DMS79 (cell line): ENCODE measurements at places on chromosomes 3 and 15.

- no peak for DNase-seq
Measured at GRCh38 chr3:131922356-131922755, 112.5 kb downstream of the CPNE4 start.

GRCh38 chr3:34851137-34851536 is 788.2 kb upstream of the ARPP21 start:
- no peak for DNase-seq

GRCh38 chr3:52446631-52447511 is 2.0 kb upstream of the SEMA3G start:
- peak; percentile 5 for DNase-seq

DNA sequence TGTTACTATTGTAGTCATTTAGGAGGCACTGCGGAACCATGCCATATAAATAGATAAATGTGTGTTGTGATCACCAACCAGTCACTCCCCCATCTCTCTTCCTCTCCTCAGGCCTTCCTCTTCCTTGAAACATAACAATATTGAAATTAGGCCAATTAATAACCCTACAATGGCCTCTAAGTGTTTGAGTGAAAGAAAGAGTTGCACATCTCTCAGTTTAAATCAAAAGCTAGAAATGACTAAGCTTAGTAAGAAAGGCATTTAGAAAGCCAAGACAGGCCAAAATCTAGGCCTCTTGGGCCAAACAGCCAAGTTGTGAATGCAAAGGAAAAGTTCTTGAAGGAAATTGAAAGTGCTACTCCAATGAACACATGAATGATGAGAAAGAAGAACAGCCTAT is 8.1 kb upstream of the DNASE1L3 start:
- DNase-seq: no peak

GRCh38 chr3:131329774-131330173 is 51.8 kb upstream of the NUDT16 start:
- DNase-seq: no peak

DNA sequence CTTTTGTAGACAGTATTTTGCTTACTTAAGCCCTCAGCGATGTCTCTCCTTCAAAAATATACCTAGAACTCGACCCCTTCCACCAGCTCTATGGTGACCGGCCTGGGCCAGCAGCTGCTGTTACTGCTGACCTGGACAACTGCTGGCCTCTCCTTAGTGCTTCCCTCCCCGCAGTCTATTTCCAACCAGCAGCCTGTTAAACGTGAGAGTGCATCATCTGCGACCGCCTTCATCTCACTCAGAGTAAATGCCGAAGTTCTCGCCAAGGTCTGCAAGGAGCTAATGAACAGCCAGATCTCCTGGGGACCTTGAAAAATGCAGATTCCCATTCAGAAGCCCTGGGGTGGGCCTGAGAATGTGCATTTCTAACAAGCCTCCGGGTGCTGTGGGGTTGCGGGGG is 86.7 kb downstream of the RPLP1 start:
- no peak for DNase-seq

DNA sequence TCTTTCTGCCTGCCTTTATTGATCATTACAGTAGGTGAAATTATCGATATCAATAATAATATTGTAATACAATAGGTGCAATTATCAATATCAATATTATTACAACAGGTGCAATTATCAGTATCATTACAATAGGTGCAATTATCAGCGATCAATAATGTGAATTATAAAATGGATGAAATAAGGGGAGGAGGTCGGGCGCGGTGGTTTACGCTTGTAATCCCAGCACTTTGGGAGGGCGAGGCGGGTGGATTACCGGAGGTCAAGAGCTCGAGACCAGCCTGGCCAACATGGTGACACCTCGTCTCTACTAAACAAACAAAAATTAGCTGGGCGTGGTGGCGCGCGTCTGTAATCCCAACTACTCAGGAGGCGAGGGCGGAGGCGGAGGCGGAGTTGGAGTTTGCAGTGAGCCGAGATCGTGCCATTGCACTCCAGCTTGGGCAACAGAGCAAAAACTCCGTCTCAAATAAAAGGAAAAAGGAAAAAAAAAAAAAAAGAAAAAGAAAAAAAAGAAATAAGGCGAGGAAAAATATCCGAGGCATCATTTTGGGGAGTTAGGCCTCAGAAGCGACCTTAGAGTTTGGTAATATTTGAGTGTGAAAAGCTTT is 611 bp upstream of the BNIP2 start:
- peak; percentile 21 for DNase-seq

DNA sequence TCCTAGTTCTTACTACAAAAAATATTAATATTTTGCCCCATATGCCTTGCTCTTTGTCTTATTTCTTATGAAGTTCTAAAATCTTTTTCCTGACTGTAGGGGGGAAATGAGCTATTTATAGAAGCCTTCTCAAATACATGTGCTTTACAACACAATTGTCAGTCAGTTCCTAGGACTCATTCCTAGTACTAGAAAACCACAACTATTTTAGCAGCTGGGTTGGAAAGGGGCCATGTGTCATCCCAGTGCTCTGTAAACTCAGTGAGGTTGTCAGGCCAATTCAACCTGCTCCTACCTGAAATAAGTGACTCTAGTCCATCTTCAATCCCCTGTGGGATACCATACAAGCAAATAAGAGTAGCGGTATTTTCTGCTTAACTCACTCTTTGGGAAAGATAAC is 153.8 kb downstream of the ULK4 start:
- DNase-seq: no peak

DNA sequence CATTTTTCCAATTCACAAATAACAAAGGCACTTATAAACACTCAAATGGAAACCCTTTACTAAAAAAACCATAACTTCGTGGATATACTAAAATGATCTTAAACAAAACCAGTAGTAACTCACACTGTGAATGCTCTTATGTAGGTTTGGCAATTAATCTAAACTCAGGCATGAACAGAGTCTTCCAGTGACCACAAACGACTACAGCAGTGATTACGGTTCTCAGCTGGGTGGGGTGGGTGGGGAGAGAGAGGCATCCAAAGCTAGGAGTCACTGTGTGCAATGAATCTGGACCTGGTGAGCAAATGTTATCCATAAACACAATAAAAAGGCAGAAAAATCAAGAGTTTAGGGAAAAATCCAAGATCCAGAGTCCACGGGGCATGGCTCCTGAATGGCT is 21.3 kb downstream of the SLC12A8 start:
- no peak for DNase-seq

GRCh38 chr3:23900744-23901143 is 16.0 kb downstream of the NKIRAS1 start:
- DNase-seq: no peak

DNA sequence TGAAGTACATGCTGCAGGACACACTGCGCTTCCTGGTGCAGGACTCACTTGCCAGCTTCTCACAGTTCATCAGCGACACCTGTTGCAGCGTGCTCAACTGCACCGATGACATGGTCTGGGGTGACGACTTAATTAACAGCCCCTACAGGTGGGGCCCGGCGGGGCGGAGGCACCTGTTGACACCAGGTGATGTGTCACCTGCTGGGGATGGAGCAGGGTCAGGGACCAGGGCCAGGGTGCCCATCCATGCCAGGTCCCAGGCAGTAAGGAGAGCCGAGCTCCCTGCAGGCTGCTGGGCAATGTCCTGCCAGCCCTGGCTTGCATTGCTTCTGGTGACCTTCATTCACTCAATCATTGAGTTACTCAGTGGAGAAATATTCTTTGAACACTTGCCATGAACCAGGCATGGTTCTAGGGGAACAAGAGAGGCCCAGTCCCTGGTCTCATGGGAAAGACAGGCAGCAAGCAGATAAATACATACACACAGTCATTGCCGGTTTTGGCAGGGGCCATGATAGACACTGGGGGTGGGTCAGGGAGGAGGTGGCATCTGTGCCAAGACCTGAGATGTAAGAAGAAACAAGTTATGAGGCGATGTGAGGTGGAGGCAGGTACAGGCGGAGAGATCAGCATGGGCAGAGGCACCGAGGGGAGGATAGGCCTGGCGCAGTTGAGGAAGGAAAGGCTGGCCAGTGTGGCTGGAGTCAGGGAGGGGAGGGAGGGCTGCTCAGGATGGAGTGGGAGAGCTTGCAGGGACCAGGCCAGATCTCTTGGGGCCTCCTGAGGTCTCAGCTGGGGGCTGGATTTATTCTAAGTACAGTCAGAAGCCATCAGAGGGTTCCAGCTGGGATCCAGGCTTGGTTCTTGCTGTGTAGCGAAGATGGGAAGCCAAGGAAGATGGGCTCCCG is 30.8 kb downstream of the DNAH1 start:
- no peak for DNase-seq

DNA sequence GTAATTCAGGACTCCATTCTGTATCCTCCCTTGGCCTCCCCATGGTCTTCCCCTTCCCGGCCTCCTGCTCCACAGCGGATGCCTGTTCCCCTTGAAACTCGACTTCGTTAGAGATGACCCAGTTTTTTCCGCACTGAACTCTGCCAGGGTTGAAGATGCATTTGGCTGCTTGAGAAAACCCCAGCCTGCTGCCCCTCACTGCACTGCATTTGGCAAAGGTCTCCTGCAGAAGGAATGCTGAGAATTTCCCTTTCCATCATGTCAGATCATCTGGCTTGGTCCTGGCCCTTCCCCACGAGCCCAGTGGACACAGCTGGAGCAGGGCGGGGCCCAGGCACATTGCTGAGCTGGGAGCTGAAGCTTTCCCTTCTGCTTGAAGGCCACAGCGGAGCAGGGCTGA is 37.6 kb upstream of the RGMA start:
- no peak for DNase-seq

GRCh38 chr15:37819191-37819590 is 115.2 kb upstream of the TMCO5A start:
- no peak for DNase-seq

DNA sequence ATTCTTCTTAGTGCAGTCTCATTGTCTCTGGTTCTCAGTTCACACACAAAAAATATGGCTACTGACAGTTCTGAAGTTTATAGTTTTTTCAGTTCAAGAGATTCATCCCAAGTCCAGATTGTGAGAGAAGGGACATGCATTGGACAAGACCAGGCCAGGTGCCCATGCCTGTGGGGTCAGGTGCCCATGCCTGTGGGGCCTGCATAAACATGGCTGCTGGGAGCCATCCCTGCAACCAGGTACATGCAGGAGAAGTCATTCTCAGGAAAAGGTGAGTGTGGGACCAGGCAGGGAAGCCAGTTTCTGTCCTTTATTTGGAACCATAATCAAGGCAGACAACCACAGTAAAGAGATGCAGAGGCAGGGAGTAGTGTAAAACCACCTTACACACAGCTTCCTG is 6.3 kb upstream of the TM4SF1 start:
- no peak for DNase-seq

DNA sequence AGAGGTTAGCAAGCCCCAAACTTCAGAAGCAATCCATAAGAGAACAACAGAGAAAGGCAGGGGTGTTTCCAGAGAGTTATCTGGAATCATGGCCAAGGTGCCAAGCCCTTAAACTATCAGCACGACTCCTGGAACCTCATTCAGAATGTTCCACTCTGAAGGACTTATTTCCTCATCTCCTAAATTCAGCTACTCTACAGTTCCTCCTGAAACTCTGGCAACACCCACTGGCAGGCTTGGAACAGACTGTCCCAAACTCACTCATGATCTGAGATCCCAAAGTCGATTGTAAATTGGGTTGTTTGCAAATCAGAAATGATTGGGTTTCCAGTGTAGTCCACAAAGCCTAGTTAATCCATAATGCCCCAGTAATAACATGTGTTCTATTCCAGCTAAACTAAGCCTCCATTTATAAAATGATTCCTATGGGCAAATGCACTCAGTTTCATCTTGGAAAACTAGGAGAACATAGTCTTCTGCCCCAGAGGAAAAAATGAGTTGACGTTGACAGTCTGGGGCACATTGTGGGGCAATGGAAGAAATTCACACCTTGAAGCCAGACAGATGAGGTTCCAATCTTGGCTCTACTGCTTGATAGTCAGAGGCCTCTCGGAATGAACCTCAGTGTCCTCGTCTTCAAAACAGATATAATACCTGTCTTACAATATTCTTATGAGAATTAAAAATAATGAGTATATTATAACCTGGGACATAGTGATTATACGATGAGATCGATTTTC is 65.9 kb downstream of the SLCO2A1 start:
- no peak for DNase-seq

DNA sequence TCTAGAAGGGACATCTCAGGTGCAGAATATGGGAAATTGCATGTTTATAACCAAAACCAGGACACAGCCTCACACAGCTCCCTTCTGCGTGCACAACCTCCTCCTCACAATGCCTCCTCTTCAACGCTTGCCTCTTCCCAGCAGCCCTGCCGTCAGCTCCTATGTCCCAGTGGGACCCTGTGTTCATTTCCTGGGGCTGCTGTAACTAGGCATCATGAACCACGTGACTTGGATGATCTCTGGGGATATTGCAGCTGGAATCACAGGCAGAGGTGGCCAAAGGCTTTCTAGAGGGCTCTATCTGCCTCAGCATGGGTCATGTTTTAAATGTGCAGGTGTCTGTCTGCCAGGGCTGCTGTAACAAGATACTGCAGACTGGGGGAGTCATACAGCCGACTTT is 375.3 kb downstream of the OCA2 start:
- no peak for DNase-seq

GRCh38 chr3:60755094-60755493 is 496.2 kb downstream of the FHIT start:
- no peak for DNase-seq

DNA sequence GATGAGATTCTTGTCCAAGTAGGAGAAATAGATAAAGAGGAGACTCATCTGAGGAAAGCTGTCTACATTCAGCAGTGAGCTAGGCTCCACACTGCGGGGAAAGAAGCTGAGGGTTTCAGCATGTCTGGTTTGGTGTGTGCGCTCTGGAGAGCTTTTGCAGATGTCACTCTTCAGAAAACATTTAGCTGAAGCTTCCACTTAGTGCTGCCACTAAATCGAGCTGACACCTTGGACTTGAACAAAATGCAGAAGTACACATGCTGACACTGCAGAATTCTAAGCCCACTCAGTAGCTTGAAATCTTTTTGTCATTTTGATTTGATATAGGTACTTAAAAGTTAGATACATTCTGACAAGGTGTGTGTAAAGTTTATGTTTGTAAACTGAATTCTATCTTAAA is 32.3 kb upstream of the CRTC3 start:
- no peak for DNase-seq

DNA sequence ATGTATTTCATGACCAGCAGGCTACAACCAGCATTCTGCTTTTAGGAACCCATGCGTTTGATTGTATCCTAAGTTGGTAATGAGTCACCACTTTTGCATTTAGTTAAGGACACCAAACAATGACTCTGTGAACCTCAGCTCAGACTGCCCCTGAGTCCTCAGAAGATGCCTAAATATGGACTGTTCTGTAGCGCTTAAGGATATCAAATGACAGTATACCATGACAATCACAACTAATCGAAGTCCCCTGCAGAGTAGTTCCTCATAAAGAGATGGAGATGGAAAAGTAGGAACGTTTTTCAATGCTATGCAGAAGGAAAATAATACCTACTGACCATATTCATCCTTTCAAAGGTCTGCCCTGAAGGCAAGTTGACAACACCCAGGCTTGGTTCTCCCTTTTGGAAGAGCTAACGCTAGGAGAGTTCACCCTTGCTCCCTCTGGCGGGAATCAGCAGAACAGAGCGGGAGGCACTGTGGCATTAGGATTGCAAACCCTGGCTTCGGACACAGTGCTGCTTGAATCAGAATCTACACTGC is 508.6 kb downstream of the FHIT start:
- DNase-seq: no peak

DNA sequence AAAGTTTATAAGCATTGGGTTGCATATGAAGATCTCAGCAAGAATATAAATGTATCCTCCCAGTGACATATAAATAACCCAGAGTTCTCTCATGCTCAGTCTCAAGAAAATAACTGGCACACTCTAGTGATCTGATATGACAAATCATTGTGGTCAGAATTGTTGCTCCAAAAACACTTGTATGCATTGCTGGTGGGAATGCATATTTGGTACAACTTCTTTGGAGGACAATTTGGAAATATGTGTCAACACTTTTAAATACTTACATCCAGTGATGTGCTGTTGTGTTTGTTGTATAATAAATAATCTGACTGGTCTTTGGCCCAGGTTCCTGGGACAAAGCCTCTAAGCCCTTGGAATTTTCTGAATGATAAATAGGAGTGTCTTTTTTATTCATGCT is 66.7 kb upstream of the STT3B start:
- no peak for DNase-seq
